Hematopoietic multipotent progenitor cell treated with erythropoietin and hydrocortisone succinate and interleukin-3 and kit ligand, for 15 days (in vitro differentiated cells): ENCODE measurements at places on chromosomes 12 and 14.

DNA sequence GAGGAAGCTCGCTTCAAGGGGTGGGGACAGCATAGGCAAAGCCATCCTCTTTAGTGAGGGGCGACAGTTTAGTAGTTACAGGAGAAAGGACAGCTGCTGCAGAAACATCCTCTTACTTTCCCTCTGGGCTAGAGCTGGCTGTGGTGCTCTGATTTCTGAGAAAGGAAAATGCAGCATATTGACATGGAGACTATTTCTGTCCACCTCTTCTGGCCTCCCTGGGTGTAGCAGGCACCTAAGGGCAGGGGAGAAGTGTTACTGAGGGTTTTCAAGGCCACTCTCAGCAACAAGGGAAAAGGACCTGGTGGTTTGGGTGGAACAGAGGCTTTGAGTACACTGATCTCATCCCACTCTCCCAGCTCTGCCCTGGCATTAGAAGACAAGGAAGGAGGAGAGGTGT, 40.0 kb upstream of the CTDSP2 start:
- no peak for DNase-seq

DNA sequence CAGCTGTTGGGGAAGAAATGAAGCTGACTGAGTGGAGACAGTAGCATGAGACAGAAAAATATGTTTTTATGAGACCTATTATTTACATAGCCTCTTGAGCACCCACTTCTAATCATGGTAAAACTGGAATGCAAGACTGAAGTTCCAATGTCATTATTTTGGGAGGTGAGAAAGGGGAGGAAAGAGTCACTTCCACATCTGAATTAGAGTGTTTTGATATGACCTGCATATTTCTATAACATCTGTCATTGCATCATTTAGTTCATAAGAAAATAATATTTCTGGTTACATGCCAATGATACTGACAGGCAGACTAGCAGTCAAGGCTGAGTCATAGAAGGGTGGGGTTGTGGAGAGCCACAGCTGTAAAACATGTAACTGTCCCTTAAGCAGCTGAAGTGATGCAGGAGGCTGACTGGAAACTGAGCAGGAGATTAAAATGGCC, 26.7 kb downstream of the NTN4 start:
- DNase-seq: peak; percentile 79

DNA sequence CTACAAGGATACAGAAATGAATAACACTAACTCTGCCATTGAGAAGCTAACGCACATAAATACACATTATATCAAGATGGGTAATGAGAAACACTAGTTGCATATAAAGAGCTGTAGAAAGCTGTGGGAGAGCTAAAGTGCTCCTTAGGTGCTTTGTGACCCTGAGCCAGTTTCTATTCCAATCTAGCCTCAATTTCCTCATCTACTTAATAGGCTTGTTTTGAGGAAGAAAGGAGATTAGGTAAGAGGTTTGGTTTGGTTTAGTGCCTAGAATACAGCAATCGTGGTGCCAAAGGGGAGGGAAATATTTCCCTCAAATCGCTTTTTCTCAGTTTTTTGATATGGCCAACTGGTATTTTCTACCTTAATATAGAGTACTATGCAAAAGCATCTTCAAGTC, 994 bp downstream of the SRP54 start:
- no peak for DNase-seq

DNA sequence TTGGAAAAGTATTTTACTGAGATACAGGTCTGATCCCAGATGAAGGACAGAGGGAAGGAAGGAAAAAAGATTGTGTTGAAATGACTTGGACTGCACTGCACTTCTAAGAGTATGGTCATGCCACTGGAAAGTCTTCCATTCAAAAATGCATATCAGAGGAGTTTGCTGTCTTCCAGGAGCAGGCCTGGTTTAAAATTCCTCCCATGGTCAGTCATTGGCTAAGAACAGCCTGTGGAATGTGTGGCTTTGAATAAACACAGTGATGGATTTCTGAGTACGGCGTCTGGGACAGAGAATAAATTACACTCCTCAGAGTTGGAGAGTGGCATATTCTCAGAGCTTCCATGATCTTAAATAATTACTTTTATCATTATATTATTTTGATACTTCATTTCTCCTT, 245.8 kb upstream of the PDZRN4 start:
- no peak for DNase-seq

GRCh38 chr12:49933796-49934195, 16.7 kb upstream of the AQP2 start:
- DNase-seq: no peak

DNA sequence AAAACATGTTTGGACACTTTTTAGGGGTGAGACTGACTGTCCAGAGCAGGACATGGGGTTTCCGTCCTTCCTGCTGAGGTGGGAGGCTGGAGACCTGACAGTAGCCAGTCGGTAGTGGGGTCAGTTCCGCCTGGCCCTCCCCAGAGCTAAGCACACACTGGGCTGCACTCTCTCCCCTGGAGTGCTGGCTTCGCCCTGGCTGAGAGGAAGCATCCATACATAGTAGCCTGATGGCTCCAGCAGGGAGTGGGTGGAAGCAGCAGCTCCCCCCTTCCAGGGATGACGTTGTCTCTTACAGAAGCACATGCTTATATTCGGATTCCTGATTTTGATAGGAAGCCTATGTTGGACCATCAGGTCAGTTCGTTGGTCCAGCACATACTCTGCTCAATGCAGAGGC, 40.4 kb downstream of the SFSWAP start:
- DNase-seq: no peak

DNA sequence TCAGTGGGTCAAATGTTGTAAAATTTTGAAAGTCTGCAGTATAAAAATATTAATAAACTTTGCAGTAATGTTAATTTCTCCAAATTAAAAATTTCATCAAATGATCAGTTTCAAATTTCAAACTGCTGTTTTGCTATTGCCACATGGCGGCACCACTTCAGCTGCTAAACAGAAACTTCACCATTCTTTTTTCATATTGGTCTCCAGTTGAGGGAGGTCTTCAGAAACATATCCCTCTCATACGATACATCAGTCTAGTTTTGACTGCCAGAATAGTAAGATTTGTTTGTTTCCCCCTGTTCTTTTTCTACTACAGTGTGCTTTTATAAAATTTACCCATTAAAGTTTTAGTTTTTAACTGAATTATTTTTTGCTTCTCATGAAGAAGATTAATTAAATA, 4.2 kb upstream of the TRHDE start:
- DNase-seq: no peak

DNA sequence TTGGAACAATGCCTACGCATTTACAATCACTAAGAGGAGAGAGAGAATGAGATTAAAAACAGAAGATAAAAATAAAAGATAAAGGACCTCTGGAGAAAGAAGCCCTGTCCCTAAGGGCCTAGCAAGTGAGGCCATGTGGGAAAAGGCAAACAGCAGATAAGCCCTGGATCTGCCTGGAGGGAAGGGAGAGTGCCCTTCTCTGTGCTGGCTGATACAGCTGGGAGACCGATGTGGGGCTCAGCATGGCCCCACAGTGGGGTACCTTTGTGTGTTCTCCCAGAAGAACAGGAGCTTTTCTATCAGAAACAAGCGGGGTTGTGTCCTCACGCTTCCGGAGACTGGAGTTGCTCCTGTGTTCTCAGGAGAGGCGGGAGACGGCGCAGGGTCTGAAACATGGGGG, 59.9 kb downstream of the TMCC3 start:
- no peak for DNase-seq

DNA sequence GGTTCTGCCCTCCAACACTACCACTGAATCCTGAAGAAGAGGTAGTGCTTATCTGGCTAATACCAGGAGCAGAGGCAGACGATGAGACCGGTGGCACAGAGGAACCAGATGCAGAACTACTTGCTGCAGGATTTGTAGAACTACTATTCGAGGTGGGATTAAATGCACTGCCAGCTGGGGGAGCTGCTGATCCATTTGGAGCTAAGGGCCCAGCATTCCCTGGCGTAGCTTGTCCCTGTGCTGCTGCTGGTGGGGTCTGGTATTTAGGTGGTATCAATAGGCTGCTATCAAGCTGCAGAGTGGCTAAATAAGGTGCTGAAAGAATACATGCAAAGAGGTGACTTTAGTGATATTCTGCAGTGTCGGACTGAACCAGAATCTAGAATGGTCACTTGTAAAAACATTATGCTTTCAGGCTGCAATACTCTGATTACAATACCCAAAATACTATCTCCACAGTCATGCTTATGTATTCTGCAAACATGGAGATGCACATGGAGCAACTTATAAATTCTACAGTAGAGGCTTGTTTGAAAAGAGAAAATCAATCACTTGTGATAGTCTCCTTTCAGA, 294.2 kb downstream of the MED13L start:
- DNase-seq: peak; percentile 12

- DNase-seq: no peak
These were observed 1.8 kb upstream of the FAM222A start for GRCh38 chr12:109711596-109712461.

DNA sequence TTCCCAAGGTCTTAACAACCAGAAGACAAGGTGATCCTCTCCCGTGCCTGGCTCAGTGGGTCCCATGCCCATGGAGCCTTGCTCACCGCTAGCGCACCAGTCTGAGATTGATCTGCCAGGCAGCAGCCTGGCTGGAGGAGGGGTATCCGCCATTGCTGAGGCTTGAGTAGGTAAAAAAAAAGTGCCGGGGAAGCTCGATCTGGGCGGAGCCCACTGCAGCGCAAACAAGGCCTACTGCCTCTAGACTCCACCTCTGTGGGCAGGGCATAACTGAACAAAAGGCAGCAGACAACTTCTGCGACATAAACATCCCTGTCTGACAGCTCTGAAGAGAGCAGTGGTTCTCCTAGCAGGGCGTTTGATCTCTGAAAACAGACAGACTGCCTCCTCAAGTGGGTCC, 104.0 kb downstream of the C14orf39 start:
- DNase-seq: no peak

GRCh38 chr14:69354383-69355153, 43.5 kb downstream of the ERH start:
- no peak for DNase-seq

GRCh38 chr14:96162265-96162664, 42.4 kb upstream of the BDKRB2 start:
- DNase-seq: no peak

DNA sequence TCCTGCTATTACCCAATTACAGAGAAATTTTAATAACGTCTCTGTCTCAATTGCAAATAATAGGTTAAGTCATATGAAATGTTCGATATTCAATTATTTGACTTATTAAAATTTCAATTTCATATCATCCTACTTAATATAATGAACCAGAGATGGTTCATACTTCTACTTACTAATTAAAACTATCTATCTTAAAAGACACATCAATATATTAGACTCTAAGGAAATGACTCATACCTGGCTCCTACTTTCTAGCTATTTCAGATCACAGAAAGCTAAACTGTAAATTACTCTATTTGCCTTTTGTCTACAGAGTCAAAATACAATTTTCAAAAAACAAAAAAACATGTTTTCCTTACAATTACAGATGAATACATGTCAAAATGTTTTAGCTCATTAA, 99.6 kb downstream of the CAPZA3 start:
- no peak for DNase-seq

DNA sequence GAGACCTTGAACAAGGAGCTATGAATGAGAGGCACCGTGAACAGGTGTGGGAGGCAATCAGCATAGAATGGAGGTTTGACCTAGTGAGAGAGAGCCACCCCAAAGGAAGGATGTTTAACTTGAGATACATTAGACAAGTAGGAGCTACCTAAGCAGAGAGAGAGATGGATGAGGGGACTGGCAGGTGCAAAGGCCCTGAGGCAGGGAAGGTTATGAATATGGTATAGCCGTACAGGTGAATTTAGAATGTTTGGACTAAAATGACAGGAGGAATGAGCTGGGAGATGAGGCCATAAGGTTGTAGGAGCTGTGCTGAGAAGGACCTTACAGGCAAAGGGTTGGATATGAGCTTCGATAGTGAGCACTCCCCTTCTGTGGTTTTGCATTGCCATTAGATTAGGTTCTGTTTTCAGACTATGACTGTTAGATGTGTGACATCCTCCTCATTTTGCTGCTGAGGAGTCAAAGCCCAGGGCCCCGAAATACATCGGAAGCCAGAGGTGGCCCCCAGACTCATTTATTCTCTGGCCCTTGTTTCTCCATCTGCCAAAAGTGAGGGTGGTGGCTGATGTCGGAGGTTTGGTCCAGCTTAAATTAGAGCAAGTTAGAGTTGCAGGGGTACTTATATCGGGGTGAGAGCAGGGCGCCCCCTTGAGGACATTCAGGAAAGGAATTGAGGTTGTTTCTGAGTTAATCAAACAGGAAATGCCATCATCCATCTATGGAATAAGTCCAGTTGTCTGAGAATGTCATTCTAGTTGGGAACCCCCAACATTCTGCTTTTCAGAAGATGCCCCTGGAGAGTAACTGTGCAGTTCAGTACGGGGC, 29.4 kb downstream of the SLC24A4 start:
- DNase-seq: peak; percentile 18

- no peak for DNase-seq
These were observed 231.9 kb downstream of the BCL11B start for GRCh38 chr14:99040052-99040451.

GRCh38 chr14:52031781-52032180, 37.1 kb downstream of the NID2 start:
- no peak for DNase-seq

GRCh38 chr14:59275668-59276067, 87.2 kb downstream of the DAAM1 start:
- peak; percentile 29 for DNase-seq

GRCh38 chr14:100994756-100995330, 91.3 kb upstream of the RTL1 start:
- no peak for DNase-seq
